CD14-positive monocyte (primary cell): ENCODE measurements at places on chromosomes 16 and 17. TPM values are rescaled to one million over a fixed set of nuclear protein-coding genes. Genes with fewer than 3 reads are reported as not detected.

HLF gene
- polyA plus RNA-seq: not detected

SLC16A13 gene
- polyA plus RNA-seq: 2.2 TPM

ZNF286A gene
- 1.3 and 2.3 TPM in 2 replicates for polyA plus RNA-seq

GRCh38 chr16:85401370-85401916 is 211.7 kb upstream of the GSE1 start:
- DNase-seq: no peak
- H3K27me3 ChIP-seq: no peaks in the 10 kb centered on the region

DNA sequence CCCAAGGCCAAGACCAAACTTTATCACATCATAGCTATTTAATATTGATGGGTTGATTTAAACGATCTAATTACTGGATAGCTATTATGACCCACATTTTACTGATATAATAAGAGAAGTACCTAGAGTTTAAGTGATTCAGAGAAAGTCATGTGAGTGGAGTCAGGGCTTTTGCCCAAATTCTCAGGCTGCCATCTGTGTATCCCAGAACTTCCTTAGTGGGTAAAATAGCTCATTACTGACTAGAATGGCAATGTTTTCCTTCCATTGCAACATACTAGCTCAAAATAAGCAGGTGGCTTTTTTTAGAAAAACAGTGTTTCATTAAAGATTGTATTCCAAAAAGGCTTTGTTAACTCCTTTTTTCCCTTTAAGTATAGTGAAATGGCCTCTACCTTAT is 113.9 kb upstream of the MAF start:
- no peak for DNase-seq
- H3K4me1 ChIP-seq: no peaks in the 10 kb centered on the region
- H3K27me3 ChIP-seq: no peaks in the 10 kb centered on the region
- no peak overlapping the region for H3K27ac ChIP-seq
- no peak overlapping the region for H3K4me3 ChIP-seq

DNA sequence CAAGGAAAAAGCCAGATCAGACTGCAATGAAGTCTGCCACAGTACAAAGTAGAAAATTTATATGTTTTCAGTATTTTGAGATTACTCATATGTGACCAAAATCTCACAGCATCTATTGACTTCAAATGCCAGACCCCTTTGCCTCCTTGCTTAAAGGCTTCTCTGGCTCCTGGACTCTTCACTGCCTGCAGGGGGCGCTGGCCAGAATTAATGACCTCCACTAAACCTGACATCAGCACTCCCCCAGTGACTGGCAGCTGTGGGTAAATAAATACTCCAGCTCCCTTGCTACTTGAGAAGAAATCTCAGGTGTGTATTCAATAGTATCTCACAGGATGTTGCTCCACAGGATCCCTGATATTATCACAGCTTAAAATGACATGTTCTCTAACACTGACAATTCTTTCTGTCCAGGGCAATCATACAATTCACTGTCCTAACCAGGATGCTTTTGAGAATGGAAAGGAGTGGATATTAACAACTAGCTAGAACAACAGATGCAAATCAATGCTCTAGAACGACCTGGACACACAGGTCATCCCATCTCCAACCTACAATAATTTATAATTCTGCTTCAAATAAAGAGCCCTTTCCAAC is 4.0 kb downstream of the BECN1 start:
- no peak overlapping the region for H3K27ac ChIP-seq
- no peak overlapping the region for H3K4me3 ChIP-seq
- DNase-seq: peak; percentile 54
- H3K27me3 ChIP-seq: no peaks in the 10 kb centered on the region

- no peak for DNase-seq
- no peak overlapping the region for H3K27ac ChIP-seq
- H3K4me3 ChIP-seq: no peak overlapping the region
- H3K4me1 ChIP-seq: no peaks in the 10 kb centered on the region
Observed at GRCh38 chr16:78690510-78690909, 591.1 kb downstream of the WWOX start.

- H3K4me1 ChIP-seq: no peaks in the 10 kb centered on the region
- H3K27me3 ChIP-seq: no peaks in the 10 kb centered on the region
- H3K36me3 ChIP-seq: peaks cover 54% of the 10 kb centered on the region
- no peak overlapping the region for H3K27ac ChIP-seq
- H3K4me3 ChIP-seq: no peak overlapping the region
Observed at GRCh38 chr16:72112906-72113615, 19.4 kb downstream of the DHX38 start.

DNA sequence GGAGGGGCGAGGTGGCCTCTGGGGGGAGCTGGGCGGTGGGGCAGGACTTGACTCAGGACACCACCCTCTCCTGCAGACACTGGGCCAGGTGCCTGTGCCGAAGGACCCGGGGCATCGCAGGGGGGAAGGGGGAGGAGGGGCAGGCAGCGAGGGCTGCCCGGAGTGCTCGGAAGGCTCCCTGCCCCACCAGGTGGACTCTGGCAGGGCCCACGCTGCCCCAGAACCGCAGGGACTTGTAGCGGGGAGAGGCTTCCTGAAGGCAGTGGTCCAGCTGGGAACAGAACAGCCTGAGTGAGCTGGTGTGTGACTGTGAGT is 4.4 kb upstream of the HCRT start:
- H3K4me1 ChIP-seq: peaks cover 75% of the 10 kb centered on the region
- no peaks in the 10 kb centered on the region for H3K27me3 ChIP-seq
- DNase-seq: no peak
- H3K36me3 ChIP-seq: peaks cover 13% of the 10 kb centered on the region

DNA sequence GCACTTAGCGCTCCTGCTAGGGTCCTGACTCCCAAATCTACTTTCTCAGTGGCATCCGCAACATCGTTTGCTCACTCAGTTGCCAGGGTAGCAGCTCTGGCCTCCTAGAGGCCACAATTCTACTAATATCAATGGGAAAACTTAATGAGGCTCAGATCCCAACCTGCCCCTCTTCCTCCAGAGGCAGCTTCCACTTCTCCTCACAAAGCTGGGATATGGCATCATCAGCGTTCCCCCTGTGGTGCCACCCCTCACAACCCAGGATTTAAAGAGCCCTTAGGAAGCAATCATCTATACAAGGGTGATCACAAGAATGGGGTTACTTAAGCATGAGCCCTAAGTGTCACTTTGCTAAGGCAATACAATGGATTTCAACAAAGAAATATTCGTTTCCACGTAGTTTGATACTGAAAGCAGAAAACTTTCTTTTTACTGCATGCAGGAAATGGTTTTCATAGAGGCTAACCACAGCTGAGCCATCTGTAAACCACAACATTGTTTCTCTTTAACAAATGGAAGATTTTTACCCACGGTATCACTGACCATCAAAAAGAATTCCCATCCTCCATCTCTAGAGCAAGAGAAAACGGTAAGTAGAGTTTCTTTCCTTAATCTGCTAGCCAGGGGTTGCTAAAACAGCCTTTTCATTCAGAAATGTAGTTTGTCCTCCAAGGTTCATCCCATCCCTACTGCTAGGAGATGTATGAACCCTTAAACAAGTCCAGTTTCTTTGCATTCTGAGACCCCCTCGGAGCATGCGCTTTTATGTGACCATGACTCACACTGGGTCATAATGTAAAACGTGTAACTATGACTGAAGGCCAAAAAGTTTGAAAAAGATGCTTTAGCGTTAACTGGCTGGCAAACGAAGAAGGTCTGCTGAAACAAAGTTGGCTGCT is 68.3 kb upstream of the BCAR1 start:
- no peak overlapping the region for H3K4me3 ChIP-seq
- H3K4me1 ChIP-seq: peaks cover 5% of the 10 kb centered on the region
- DNase-seq: no peak
- peaks cover 92% of the 10 kb centered on the region for H3K27me3 ChIP-seq
- H3K36me3 ChIP-seq: no peaks in the 10 kb centered on the region

DNA sequence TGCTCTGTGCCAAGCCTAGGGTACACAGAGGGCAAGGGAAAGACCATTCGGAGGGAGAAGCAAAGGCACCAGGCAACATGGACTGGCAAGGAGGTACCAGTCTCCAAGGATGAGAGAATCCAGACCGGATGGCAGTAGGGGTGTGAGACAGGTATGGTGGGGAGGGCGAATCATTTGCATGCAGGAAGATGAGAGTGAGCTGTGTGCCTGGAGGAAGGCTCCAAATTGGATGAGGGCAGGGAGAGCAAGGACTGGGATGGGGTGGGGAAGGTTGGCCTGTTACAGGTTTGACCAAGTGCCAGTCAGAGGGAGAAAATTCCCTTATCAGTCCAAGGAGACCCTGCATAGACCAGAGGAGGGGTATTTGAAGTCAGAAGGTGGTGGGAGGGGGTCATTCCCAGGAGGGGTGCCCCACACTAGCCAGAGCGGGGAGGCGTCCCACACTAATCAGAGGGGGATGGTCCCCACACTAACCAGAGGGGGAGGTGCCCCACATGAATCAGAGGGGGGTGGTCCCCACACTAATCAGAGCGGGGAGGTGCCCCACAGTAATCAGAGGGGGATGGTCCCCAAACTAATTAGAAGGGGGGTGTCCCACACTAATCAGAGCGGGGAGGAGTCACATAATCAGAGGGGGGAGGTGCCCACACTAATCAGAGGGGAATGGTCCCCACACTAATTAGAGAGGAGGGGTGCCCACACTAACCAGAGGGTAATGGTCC is 737 bp downstream of the CANT1 start:
- DNase-seq: no peak
- H3K36me3 ChIP-seq: peaks cover 6% of the 10 kb centered on the region
- peak overlapping the region; percentile 99 for H3K4me3 ChIP-seq
- peak overlapping the region; percentile 10 for H3K27ac ChIP-seq
- H3K27me3 ChIP-seq: no peaks in the 10 kb centered on the region
- peaks cover 26% of the 10 kb centered on the region for H3K4me1 ChIP-seq

GRCh38 chr16:80720804-80721371 is 83.5 kb downstream of the CDYL2 start:
- no peak overlapping the region for H3K4me3 ChIP-seq
- no peak for DNase-seq
- H3K4me1 ChIP-seq: no peaks in the 10 kb centered on the region
- H3K27me3 ChIP-seq: no peaks in the 10 kb centered on the region
- H3K36me3 ChIP-seq: no peaks in the 10 kb centered on the region
- H3K27ac ChIP-seq: no peak overlapping the region
